ENCODE measurements at places on chromosomes 3 and 15.

GRCh38 chr3:22937536-22937935 lies 265.6 kb upstream of the UBE2E2 start:
- no peak for DNase-seq

DNA sequence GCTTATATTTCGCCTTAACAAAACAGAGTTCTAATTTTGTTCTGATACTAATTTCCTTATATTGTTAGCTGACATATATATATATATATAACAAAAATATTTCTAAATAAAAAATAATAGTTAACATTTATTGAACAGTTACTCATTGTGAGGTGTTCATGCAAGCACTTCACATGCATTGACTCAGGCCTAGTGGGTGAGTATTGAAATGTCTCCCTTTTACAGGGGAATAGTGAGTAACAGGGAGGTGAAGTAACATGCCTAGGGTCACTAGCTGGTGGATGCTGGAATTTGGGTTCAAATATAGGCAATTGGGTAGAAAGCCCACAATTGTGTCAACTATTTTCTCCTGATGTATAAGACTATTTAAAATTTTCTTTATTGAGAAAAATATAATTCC lies 102.6 kb upstream of the ZPLD1 start:
- no peak for DNase-seq

DNA sequence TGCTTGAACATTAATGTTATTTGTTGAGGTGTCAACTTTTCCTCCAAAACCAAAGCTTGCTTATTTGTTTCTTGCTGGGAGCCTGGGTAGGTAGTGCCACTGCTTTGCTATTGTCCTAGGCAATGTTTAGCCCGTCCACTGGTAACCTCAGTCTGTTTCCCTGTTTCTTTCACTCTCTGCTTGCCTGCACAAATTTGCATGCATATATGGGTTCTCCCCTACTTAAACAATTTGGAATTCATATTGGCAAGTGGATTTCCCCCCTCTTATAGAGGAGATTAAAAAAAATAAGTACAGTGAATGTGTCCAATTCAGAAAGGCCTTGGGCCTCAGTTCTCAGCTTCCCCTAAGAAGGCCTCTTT lies 45.0 kb upstream of the BOC start:
- DNase-seq, result no peak

DNA sequence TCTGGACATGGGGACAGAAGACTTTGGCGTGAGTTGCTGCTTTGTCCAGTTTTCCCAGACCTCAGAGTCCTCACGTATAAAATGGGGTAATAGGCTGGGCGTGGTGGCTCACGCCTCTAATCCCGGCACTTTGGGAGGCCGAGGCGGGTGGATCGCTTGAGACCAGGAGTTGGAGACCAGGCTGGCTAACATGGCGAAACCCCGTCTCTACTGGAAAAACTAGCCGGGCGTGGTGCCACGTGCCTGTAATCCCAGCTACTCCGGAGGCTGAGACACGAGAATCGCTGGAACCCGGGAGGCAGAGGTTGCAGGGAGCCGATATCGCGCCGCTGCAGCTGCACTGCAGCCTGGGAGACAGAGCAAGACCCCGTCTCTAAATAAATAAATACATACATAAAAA lies 22.7 kb upstream of the IGF1R start:
- DNase-seq, result no peak

- no peak for DNase-seq
These were observed 47.7 kb upstream of the DUT start for GRCh38 chr15:48283396-48284145.

DNA sequence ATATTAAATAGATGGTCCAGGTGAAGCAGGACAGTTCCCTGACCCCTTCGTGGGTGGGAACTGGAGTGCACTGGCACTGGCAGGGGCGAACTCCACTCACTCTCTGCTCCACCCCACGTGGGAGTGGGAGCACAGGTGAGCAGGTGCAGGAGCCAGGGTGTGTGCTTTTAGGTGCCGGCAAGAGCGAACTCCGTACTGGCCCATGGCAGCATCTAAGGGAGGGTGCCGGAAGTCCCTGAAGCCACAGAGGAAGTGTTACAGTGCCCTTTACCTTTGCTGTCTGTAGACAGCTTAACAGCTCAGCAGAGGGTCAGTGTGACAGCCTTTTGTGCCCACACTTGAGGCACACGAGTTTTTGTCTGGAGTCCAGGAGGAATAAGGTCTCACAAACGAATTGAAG lies 26.7 kb upstream of the PIAS1 start:
- no peak for DNase-seq

DNA sequence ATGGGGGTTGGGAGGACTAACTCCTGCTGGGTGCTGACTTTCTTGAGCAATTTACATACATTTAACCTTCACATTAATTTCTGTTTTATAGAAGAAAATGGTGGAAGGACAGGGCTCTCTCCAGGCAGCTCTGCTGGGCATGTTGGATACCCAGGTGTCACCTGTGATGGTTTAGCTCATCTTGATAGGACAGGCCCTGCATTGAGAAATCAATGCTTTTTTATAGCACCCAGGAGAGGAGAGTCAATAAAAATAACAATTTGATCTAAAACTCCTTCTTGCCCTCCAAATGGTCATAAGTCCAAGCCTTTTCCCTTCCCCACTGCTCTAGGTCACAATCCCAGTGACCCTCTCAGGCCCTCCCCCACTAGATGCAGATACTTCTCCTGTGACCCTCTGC lies 48.3 kb upstream of the RBP1 start:
- DNase-seq, result no peak

- no peak for DNase-seq
These were observed 207.2 kb downstream of the ROBO2 start for GRCh38 chr3:77247061-77247460.

GRCh38 chr15:31925541-31925940 lies 104.8 kb upstream of the CHRNA7 start:
- no peak for DNase-seq

DNA sequence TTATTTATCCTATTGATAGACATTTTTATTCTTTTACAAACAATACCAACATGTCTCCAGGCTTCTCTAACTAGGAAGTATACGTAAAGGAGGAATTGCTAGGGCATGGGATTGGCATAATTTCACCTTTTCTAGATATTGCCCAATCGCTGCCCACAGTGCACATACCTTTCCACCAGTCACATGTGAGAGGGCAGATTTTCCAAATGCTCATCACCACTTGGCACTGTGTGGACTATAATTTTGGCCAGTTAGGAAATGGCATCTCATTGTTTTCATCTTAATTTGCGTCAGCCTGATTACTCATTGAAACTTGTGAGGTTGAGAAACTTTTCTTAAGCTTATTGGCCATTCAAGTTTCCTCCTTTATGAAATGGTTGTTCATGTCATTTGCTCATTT lies 57.4 kb upstream of the POLR2M start:
- DNase-seq, result no peak

DNA sequence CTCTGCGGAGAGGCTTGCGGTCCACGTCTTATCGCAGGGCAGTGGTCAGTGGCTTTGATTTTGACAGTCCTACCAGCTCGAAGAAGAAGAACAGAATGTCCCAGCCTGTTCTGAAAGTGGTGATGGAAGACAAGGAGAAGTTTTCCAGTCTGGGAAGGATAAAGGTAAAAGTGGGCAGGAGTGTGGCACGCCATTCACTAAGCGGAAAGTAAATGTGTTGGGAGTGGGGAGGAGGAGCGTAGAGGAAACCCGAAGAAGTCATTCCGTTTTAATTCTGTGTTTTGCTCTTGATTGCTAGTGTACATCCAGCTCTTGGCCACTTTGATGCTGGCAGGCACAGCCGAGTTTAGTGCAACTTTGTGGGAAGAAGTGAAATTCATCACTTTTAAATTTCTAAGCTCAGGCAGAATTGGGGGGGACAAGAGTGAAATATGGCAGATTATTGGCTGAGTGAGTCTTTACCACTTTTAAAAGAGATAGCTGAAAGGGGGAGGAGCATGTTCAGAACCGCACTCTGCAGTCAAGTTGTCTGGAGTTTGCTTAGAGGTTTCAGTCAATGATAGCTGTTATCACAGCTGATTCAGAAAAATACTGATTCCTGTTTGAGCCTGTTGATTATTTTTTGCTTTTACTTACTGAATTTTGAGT lies 1.8 kb downstream of the ARHGEF26 start:
- no peak for DNase-seq

DNA sequence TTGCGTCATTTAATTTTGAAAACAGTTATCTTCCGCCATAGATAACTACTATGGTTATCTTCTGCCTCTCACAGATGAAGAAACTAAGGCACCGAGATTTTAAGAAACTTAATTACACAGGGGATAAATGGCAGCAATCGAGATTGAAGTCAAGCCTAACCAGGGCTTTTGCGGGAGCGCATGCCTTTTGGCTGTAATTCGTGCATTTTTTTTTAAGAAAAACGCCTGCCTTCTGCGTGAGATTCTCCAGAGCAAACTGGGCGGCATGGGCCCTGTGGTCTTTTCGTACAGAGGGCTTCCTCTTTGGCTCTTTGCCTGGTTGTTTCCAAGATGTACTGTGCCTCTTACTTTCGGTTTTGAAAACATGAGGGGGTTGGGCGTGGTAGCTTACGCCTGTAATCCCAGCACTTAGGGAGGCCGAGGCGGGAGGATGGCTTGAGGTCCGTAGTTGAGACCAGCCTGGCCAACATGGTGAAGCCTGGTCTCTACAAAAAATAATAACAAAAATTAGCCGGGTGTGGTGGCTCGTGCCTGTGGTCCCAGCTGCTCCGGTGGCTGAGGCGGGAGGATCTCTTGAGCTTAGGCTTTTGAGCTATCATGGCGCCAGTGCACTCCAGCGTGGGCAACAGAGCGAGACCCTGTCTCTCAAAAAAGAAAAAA lies 1.2 kb downstream of the B2M start:
- DNase-seq, result peak; percentile 77

- DNase-seq, result no peak
These were observed 366.5 kb upstream of the TBL1XR1 start for GRCh38 chr3:177563792-177564191.

- DNase-seq, result no peak
These were observed 13.8 kb upstream of the ATP2B2 start for GRCh38 chr3:10519236-10519635.

DNA sequence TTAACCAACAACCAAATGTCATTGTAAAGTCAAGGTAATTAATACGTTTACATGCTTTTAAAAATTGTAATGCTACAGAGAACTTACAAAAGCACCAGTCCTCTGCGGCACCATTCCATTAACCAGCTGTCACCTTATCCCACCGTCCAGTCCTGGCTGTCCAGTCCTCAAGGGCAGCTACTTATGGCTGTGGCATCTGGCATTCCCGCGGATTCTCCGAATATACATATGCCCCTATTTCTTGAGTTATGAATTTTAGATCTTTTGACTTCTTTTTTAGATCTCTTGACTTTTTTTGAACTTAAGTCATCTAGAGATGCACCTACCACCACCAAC lies 382 bp upstream of the POMGNT2 start:
- DNase-seq, result no peak

- DNase-seq, result no peak
These were observed 14.9 kb upstream of the ALCAM start for GRCh38 chr3:105351821-105352220.

GRCh38 chr3:120615847-120616609 lies 19.9 kb downstream of the NDUFB4 start:
- no peak for DNase-seq

DNA sequence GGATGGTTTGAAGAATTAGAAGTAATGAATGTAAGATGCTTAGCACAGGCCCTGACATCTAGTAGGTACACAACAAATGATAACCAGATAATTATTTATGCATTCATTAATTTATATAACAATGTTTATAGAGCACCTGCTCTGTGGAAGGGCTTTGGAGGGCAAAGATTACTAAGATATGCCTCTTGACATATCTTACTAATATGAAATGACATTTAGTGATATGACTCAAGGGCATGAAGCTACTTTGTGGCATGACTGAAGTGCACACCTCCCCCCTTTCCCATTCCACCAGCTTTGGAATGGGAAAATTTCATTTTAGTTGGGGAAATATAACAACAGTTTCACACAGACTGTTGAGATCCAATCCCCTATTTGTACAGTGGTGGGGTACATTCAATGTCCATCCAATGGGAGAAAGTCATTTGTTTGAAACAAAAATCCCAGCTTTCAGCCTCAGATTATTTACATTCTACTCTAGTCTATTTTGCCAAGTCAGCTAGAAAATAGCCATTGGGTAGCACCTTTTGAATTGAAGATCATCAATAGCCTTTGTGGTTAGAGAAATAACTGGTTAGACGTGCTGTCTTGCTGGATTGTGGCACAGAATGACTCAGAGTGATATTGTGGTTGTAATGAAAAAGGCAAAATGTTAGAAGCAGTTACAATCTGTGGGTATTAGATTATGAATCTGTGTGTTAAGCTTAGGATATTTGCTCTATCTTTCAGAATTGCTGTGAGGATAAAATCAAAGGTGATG lies 72.9 kb downstream of the MOBP start:
- no peak for DNase-seq

DNA sequence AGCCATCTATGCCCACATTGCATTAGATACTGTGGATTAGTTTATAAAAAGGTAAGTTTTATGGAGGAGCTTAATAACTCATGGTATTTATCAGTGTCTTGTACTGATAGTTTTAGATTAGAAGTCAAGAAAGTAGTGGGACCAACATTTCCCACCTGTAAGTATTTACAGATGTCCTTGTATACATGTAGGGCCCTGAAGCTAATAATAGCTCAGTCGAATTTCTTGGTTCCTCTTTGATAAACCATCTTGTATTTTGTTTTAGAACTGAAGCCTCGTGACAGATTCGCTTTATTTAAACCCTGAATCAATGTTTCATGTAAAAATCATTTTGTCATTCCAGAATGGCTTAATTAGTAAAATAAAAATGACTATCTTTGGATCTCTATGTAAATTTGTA lies 73.4 kb downstream of the CRYBG3 start:
- DNase-seq, result no peak

- no peak for DNase-seq
These were observed 142.4 kb downstream of the P2RY1 start for GRCh38 chr3:152977366-152977765.

DNA sequence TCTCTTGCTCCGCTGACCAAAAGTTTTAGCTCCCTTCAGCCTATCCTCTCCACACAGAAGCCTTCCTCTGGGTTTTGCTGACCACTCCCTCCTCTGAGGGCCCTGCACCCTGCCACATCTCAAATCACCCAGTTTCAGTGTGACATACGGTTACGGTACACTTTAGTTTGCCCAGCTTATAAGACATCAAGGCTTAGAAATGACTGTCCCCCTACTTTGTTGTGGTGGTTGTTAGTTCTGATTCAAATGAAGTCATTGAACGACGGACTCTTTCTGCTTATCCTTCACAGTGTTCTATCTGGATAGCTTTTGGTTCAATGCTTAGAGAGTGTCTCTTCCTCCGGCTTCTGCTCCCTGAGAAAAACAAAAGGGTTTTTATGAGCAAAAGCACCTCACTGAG lies 68.0 kb upstream of the NDUFB4 start:
- no peak for DNase-seq

GRCh38 chr3:195207056-195207455 lies 63.9 kb downstream of the XXYLT1 start:
- DNase-seq, result no peak

DNA sequence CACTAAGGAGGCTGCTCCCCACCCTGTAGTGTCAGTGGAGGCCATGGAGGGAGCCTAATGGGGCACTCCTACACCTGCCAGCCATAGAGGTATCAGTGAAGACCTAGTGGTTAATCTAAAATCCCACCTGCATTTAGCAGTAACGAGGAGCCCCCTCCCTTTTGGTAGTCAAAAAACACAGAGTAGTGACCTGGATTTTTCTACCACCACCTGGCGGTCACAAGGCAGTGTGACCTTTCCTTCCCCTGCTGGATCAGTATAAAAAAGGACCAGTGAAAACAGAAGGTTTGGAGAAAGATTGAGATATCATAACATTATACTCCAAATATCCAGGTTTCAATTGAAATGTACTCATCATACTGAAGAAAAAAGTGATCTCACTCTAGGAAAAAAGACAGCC lies 241.2 kb downstream of the PYDC2 start:
- DNase-seq, result no peak

GRCh38 chr3:45618081-45618509 lies 23.5 kb downstream of the LIMD1 start:
- no peak for DNase-seq
